Muscle of leg (tissue), 16 donors: ENCODE measurements at places on chromosomes 13 and 19. TPM values are rescaled to one million over a fixed set of nuclear protein-coding genes. Genes with fewer than 3 reads are reported as not detected.

The DAND5 gene
- total RNA-seq: 0.04 TPM

The IL17D gene
- 17.6 TPM for total RNA-seq

The ZNF573 gene
- total RNA-seq: 17.1 TPM

The SCAF1 gene
- 6.8 TPM for total RNA-seq

The THAP8 gene
- total RNA-seq: 4.9 TPM

The RNF113B gene
- total RNA-seq: not detected

The ODAD3 gene
- total RNA-seq: 0.22 TPM

- H3K27me3 ChIP-seq: peaks cover 2% of the 10 kb centered on the region
- no peak for DNase-seq
- no peaks in the 10 kb centered on the region for H3K36me3 ChIP-seq
- no peak overlapping the region for H3K27ac ChIP-seq
- H3K4me3 ChIP-seq: no peak overlapping the region
These were observed 28.2 kb downstream of the VSTM1 start for GRCh38 chr19:54035215-54036178.

DNA sequence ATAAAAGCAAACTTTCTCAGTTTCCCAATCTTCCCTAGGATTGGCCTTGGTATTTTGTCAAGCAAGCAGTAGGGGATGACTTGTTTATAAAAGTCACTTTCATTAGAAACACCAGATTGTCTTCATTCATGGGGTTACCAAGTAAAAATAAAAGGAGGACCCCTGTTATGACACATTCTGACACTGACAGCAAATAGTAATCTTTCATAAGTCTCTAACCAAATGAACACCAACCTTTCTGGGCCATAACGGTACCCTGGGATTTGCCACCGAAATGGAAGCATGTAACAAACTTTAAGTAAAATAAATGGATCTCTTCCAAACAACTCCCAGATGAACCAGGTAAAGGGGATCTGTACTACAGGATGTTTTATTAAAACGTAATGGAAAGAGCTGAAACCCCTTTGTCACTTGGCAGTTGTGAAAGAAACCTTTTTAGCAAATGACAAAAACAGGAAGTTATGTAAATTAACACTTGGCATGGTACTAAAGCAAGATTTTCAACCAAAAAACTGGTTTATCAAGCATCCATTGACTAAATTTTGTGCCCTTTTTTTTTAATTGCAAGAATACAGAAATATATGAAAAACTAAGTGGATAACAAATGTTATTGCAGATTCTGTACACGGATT is 335.6 kb downstream of the RBM26 start:
- H3K36me3 ChIP-seq: no peaks in the 10 kb centered on the region
- H3K4me3 ChIP-seq: no peak overlapping the region

GRCh38 chr19:45779231-45780145 is 2.8 kb downstream of the DMPK start:
- H3K36me3 ChIP-seq: peaks cover 55% of the 10 kb centered on the region
- H3K4me1 ChIP-seq: peaks cover 53% of the 10 kb centered on the region

GRCh38 chr19:43809762-43810696 is 7.8 kb upstream of the LYPD5 start:
- H3K4me3 ChIP-seq: no peak overlapping the region
- H3K27me3 ChIP-seq: peaks cover 2% of the 10 kb centered on the region
- H3K36me3 ChIP-seq: no peaks in the 10 kb centered on the region
- DNase-seq: peak; percentile 48

GRCh38 chr19:52473655-52474350 is 20.4 kb downstream of the ZNF578 start:
- no peaks in the 10 kb centered on the region for H3K36me3 ChIP-seq
- no peaks in the 10 kb centered on the region for H3K27me3 ChIP-seq
- H3K27ac ChIP-seq: no peak overlapping the region
- H3K4me3 ChIP-seq: no peak overlapping the region

DNA sequence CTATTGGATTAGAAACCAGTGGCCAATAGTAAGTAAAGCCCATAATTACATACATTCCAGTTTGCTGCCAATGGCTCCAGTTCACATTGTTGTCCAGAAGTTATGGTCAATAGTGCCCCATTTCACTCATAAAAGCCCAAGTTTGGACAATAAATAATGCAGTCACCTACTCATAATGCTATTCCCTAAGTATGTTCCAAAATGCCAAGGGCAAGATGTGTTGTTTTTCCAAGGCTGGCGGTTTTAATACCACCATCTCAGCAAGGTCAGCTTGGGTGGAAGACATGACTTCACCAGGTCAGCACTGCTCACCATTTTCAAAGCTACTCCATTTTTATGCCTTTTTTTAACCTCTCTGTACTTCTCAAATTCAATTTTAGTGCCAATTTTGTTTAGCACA is 32.7 kb downstream of the KCTD12 start:
- H3K36me3 ChIP-seq: no peaks in the 10 kb centered on the region
- no peaks in the 10 kb centered on the region for H3K4me1 ChIP-seq
- no peak for DNase-seq
- H3K27me3 ChIP-seq: no peaks in the 10 kb centered on the region

DNA sequence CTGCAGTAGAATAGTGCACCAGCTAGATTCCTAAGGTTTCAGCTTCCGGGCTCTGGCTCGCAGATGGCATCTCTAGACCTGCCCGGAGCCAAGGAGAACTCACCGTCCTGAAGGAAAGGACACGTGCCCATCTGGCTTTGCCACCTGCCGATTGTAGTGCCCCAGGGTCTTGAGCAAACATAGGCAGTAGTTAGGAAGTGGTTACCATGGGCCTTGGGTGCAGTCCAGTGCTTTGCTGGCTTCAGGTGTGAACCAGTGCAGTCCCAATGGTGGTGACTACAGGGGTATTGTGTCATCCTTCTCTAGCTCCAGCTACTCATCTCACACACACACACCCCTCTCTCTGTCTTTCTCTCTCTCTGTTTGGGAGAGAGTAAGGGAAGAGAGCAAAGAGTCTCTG is 61.4 kb upstream of the TEX29 start:
- H3K4me3 ChIP-seq: no peak overlapping the region
- H3K27me3 ChIP-seq: no peaks in the 10 kb centered on the region
- no peak for DNase-seq
- peaks cover 43% of the 10 kb centered on the region for H3K36me3 ChIP-seq
- no peak overlapping the region for H3K27ac ChIP-seq

GRCh38 chr13:79637133-79637763 is 156.3 kb downstream of the NDFIP2 start:
- no peaks in the 10 kb centered on the region for H3K36me3 ChIP-seq
- H3K4me3 ChIP-seq: peak overlapping the region; percentile 18
- no peaks in the 10 kb centered on the region for H3K4me1 ChIP-seq
- peak overlapping the region; percentile 25 for H3K27ac ChIP-seq
- DNase-seq: peak; percentile 73

- no peak overlapping the region for H3K4me3 ChIP-seq
- no peaks in the 10 kb centered on the region for H3K36me3 ChIP-seq
- no peaks in the 10 kb centered on the region for H3K27me3 ChIP-seq
- H3K27ac ChIP-seq: no peak overlapping the region
- DNase-seq: no peak
These were observed 419.3 kb upstream of the NBEA start for GRCh38 chr13:34522808-34523207.

DNA sequence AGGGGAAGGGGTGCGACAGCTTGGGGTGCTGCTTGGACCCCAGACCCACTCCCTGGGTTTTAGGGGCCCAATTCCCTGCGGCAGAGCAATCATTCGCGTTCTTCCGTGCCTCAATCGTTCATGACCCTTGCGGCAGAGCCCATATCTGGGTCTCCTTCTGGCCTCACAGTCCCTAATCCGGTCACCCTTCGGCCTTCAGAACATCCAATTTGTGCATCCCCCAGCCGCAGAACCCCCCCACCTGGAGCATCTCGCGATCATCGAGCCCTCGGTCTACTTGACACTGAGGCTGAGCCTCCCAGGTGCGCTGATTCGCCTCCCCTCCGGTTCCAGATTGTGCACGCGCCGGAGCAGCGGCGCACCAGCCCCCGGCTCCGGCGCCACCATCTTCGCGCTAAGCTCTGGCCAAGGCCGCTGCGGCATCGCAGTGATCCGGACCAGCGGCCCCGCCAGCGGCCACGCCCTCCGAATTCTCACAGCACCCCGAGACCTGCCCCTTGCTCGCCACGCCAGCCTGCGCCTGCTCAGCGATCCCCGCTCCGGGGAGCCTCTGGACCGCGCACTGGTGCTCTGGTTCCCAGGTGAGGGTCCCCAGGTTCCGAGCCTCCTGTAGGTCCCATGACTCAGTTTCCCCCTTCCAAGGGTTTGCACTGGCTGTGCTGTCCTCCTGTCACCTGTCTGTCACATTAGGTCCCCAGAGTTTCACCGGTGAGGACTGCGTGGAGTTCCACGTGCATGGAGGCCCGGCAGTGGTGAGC is 501 bp downstream of the GTPBP3 start:
- no peaks in the 10 kb centered on the region for H3K27me3 ChIP-seq
- H3K4me1 ChIP-seq: peaks cover 35% of the 10 kb centered on the region
- H3K4me3 ChIP-seq: peak overlapping the region; percentile 73

DNA sequence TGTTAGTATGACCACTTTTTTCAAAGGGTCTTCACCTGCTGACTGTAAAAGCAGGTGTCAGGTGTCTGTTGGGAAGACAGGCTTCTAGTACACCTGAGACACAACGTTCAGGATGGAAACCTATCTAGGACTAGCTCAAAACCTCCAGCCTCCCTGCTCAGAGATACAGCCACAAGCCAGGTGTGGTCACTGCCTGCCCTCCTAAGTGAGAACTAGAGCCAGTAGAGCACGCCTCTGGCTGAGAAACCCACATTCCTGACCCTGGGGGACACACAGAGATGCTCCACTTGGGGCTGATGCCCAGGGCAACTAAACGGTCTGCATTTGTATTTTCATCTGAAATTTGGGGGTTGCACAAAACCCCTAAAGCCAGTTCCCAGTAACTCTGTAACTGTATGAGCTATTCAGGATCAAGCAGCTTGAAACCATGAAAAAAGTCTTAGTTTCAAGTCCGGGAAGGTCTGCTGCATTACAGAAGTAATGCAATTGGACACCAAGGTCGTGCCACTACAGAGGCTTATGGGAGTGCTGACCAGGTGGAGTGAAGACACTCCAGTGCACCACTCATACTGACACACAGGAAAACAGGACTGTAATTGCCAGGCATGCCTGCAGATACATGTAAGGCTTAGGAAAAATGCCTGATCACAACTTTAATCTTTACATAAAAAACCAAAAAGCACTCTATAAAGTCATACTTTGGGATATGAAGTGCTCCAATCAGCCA is 27.8 kb downstream of the ANKRD10 start:
- peaks cover 2% of the 10 kb centered on the region for H3K36me3 ChIP-seq
- no peak for DNase-seq
- H3K4me1 ChIP-seq: peaks cover 15% of the 10 kb centered on the region
- H3K27me3 ChIP-seq: no peaks in the 10 kb centered on the region

DNA sequence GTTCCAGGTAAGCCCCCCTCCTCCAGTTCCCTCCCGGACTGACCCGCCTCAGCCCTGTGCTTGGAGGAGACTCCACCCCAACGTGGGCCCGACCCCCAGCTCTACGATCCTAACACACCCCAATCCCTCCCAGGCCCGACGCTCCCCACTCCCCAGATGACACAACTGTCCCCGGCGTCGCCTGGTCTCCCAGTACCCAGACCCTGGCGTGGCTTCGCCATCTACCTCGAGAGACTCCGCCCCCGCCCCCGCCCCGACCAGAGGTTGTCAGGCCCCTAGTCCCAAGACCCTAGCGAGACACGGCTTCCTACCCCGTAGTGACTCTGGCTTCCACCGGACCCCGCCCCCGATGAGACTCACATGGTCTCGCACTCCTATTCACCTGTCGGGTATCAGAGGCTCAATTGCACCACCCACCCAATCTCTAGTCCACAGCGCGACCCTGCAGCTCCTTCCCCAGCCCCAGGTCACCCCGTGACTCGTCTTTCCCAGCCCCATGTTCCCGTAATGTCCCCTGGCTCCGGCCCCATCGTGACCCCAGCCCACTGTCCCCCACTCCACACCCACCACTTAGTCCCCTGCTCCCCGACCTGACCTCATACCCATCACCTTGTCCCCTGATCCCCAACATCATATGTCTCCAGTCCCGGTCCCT is 2.9 kb downstream of the CD37 start:
- peaks cover 30% of the 10 kb centered on the region for H3K36me3 ChIP-seq
- no peak overlapping the region for H3K4me3 ChIP-seq
- peaks cover 26% of the 10 kb centered on the region for H3K4me1 ChIP-seq
- peak; percentile 25 for DNase-seq
- no peak overlapping the region for H3K27ac ChIP-seq
- peaks cover 21% of the 10 kb centered on the region for H3K27me3 ChIP-seq

DNA sequence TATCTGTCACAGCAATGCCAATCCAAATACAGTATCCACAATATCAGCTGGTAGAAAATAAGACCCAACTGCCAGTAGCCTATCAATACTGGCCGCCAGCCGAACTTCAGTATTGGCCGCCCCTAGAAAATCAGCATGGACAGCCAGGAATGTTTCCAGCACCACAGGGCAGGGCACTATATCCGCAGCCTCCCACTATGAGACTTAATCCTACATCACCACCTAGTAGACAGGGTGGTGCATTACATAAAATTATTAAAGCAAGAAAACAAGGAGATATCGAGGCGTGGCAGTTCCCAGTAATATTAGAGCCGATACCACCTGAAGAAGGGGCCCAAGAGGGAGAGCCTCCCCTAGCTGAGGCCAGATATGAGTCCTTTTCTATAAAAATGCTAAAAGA is 111.3 kb downstream of the ZNF486 start:
- peak; percentile 45 for DNase-seq
- H3K27ac ChIP-seq: no peak overlapping the region
- no peaks in the 10 kb centered on the region for H3K36me3 ChIP-seq
- no peak overlapping the region for H3K4me3 ChIP-seq
- no peaks in the 10 kb centered on the region for H3K27me3 ChIP-seq

GRCh38 chr13:77338329-77338728 is 11.4 kb upstream of the MYCBP2 start:
- H3K4me3 ChIP-seq: no peak overlapping the region
- no peak for DNase-seq
- peaks cover 4% of the 10 kb centered on the region for H3K27me3 ChIP-seq
- no peaks in the 10 kb centered on the region for H3K36me3 ChIP-seq
- H3K27ac ChIP-seq: no peak overlapping the region

DNA sequence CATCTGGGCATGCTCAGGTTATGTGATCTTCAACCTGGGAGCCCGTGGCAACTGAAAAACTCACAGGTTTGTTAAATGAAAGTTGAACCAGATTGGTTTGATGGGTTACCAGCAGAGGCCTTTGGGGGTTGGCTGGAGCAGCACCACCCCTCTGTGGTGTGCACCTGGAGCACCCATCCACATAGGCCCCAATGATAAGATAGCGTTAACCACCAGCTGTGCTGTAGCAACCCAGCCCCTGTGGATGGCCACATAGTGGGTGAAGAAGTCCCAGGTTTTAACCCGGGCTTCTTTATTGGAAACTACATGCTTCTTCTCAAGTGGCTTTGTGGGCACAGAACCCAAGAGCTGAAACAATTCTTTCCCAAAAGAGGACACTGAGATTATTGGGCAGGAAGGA is 22.6 kb upstream of the MTIF3 start:
- no peak overlapping the region for H3K27ac ChIP-seq
- H3K4me3 ChIP-seq: no peak overlapping the region
- H3K36me3 ChIP-seq: no peaks in the 10 kb centered on the region
- no peak for DNase-seq
